ELR (cell line): ENCODE measurements at places on chromosomes 4 and X.

GRCh38 chrX:55919367-55920221 lies 202.0 kb downstream of the RRAGB start:
- no peak for DNase-seq

GRCh38 chr4:97911236-97911906 lies 231.9 kb downstream of the STPG2 start:
- DNase-seq: no peak

DNA sequence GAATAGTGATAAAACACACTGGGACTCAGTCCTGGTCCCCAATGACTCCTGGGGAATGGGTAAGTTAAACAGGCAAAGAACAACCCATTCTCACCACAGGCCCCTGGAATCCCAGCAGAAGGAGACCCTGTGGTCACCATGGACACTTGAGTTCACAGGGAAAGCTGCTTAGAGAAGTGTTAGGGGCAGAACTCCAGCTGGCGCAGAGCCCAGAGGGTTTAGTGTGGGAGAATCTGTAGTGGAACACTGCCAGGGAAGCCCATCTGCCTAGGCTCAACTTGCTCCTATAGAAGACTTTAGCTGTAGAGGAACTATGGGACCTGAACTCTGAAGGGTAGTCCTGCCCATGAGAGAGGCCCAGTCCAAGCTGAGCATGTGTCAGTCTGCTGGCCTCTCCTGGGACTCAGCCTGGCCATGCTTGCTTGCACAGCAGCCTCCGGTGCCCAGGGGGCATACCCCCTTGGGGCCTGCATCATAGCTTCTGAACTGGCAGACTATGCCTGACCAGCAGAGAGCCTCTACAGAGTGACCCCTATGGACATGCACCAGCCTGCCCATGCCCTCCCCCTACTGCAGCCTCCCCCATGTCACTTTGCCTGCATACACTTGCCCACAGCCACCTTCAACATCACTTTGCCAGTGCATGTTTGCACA lies 343.5 kb downstream of the IDS start:
- no peak for DNase-seq

DNA sequence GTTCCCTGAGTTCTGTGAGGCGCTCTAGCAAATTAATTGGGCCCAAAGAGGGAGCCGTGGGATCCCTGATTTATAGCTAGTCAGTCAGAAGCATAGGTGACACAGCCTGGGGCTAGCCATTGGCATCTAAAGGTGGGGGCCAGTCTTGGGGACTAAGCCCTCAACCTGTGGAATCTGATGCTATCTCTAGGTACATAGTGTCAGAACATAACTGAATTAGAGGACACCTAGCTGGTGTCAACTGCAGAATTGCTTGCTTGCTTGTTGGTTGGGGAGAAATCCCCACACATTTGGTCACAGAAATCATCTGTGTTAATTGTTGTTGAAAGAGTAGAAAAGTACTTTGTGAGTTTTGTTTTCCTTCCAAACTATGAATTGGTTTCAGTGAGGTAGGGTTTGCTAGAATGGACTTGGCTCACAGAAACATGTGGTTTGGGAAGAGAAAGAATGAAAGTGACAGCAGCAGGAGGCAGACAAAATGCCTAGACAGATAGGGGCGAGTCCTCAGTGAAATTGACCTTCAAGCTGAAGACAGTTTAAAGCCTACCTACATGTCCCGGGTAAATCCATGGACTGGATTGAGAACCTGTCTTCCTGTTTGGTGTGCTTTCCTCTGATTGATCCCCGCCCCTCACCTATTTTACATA lies 12.8 kb upstream of the GPR82 start:
- no peak for DNase-seq

DNA sequence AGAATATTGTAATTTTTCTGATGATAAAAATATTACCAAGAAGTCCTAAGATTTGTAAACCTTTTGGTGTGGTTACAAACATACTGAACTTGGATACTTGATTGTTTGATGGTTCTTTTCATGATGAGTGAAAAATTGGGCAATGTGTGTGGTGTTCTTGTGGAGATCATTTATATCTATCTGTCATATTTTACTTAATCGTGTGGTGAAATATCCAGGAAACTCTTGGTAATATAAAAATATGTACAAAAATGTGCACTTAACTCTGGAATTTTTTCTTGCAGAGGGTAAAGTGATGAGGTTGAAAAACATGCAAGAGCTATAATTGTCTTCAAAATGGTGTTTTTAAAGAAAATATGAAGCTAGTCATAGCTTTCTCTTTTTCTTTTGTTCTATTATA lies 2.8 kb downstream of the DCUN1D4 start:
- DNase-seq: no peak

GRCh38 chr4:114694770-114695169 lies 96.2 kb downstream of the UGT8 start:
- DNase-seq: peak; percentile 42

- peak; percentile 58 for DNase-seq
These were observed 24.9 kb upstream of the RNF150 start for GRCh38 chr4:141158219-141158618.

DNA sequence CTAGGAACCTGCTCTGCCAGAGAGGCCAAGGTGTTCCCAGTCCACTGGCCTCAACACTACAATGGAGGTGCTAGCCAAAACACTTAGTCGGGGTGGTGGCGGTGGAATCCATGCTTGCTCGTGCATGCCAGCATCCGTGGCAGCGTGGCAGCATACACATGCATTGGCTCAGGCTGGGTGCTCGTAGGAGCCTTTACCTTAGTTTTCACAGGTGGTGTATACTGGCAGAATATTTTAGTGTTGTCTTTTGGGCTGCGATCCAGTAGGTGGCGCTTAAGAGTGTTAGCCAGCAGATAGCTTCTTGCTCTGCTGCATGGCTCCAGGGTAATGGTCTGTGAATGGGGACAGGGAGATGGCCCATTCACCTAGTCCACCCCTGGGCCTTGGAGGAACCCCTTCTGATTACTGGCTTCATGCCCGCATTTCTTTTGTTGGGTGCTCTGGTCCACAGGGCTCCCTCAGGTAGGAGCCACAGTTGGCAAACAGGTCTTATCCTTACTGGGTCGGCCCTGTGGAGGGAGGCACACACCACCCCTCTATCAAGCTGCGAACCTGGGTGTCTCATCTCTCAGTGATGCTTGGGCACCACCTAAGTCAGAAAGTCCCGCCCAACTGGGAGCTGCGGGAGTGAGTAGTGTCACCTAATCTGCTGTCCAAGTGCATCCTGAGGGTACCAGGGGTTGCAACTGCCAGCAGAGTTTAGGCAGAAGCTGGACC lies 40.0 kb downstream of the RIPPLY1 start:
- DNase-seq: peak; percentile 20

DNA sequence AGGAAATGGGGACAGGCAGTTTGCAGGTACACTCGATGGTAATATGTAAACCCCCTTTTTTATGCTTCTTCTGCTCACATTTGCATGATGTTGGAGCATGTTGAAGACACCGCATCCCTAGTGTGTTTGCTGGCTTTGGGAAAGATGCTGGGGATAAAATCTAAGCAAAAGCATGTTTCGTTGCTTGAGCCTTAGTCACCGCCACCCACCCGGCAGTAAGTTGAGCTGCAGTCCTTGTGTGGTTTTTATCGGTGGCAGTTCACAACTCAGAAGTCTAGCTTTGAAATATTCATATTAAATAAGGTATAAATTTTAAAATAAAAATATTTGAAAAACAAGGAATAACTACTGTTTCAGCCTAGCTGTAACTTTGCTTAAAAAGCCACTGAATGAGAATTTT lies 21.7 kb upstream of the MND1 start:
- no peak for DNase-seq

- peak; percentile 23 for DNase-seq
These were observed 84.5 kb upstream of the UXT start for GRCh38 chrX:47743504-47743903.

DNA sequence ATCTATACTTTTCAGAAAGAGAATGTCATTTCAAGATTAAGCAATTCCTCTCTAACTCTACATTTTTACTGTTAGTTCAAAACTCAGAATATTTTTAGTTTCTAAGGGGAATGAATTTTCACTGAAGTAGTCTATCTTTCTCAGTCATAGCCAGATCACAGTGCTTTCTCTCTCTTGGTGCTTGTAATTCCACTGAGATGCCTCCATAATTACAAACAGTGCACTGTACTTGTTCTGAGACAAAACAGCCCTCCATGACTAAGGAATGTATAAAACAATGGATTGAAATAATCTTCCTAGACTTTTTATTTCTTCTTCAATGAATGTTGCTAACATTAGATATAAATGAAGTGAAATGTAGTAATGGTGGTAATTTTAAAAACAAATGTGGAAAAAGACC lies 603.2 kb upstream of the FAM241A start:
- DNase-seq: no peak

- DNase-seq: no peak
These were observed 678 bp downstream of the BMP3 start for GRCh38 chr4:81030981-81031791.

GRCh38 chrX:30261012-30261411 lies 14.1 kb downstream of the MAGEB1 start:
- DNase-seq: no peak
